ENCODE measurements at places on chromosomes 12 and 14. TPM values are rescaled to one million over a fixed set of nuclear protein-coding genes. Genes with fewer than 3 reads are reported as not detected.

TNFAIP2 gene
- 50.5 TPM for total RNA-seq

ZNF891 gene
- total RNA-seq: 1.0 TPM

EXOC5 gene
- total RNA-seq: 64.2 TPM

ATL1 gene
- 1.0 TPM for total RNA-seq

LRTM2 gene
- not detected for total RNA-seq

SPIC gene
- not detected for total RNA-seq

CLEC1A gene
- 4.4 TPM for total RNA-seq

DMAC2L gene
- 22.6 TPM for total RNA-seq

DNA sequence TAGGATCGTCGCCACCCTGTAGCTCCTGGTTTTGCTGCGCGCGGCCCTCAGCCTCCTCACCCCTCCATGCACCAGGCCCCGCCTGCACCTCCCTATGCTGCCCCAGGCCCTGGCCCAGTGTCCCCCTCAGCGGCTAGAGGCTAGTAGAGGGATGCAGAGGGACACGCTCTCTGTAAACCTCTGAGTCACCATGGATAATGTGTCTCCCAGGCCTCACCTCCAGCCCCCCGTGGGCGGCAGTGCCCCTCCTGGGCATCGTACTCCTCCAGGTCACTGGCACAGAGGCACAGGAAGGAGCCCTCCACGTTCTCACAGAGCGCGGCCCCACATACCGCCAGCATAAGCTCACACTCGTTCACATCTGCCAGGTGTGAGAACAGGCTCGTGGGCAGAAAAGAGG lies 12.3 kb downstream of the ISCA2 start:
- no peak for DNase-seq

GRCh38 chr12:91861554-91861953 lies 284.1 kb downstream of the BTG1 start:
- DNase-seq: no peak

DNA sequence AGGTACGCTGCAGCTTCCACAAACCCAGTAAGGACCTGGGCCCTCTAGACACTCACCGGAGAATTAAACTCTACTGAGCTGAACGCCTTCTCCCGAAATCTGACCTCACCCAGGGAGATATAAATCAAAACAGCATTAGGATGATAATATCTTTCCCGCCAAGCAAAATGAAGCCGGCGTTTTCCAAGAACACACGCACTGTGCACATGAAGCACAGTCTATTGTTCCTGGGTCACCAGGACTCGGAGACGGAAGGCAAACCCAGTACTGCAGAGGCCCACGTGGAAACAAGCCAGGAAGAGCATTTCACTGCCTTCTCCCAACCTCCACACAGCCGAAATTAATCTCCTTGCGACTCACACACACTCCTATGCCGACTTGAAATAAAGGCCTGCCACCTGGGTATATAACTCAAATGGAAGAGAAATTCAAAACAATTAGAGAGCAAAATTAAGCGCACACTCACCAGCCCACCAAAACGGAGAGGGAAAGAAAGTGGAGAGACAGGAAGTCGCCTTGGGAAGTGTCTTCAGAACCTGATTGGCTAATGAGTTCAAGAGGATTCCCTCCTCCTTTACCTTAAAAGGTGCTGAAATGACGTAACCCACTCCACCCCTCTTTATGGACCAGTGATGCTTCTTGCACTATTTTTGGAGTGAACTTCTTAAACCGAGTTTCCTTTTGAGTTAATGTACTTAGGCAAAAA lies at the start of gene CCNB1IP1:
Gene CCNB1IP1, minus strand, starts transcription at position 492 of the 706 bp plus-strand sequence. CDS start 16,756 bp downstream, outside the sequence.
- peak; percentile 40 for DNase-seq

- no peak for DNase-seq
These were observed 199.0 kb upstream of the SLC38A2 start for GRCh38 chr12:46571608-46572007.

DNA sequence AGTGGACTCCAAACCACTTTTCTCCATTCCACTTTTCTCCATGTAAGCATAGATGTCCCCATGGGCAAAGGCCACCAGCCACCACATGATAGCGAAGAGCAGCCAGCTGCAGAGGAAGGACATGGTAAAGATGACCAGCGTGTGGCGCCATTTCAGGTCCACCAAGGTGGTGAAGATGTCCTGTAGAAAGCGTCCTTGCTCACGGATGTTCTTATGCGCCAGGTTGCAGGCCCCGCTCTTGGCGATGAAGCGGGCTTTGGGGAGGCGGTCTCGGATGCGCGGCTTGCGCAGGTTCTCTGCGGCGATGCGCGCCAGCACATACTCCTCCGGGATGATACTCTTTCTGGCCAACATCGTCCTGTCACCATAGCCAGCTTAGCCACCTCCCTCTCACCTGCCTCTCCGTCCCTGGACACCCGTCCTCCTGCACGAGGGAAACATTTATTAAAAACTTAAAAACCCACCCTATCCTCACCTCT lies 1.2 kb downstream of the KCNJ8 start:
- DNase-seq: peak; percentile 81

GRCh38 chr12:96526110-96526509 lies 36.7 kb downstream of the CFAP54 start:
- DNase-seq: no peak

- DNase-seq: peak; percentile 36
These were observed 117.7 kb downstream of the PRKCH start for GRCh38 chr14:61438860-61439765.

Measured in left ventricle myocardium superior (tissue), 1 donor.